AG10803 (cell line): ENCODE measurements at places on chromosomes 4 and X.
A peak's percentile ranks its signal among the peaks of the same experiment; 100 is the strongest.

DNA sequence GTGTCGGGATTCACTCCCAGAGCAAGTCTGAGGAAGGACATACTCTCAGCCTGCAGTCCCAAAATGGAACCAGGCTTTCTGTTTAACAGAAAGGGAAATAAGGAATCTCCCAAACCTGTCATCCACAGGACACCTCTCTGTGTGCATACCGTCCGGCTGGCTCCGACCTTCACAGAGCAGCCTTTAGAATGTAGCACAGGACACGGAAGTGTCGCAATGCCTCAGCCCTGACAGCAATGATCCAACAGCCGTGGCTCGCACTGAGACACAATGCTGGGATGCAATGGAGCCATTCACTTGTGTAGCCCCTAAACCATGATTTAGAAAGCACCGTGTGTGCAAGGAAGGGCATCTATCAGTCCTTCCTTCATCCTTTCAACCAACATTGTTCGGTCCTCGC, 15.5 kb upstream of the HELT start:
- no peak for DNase-seq

DNA sequence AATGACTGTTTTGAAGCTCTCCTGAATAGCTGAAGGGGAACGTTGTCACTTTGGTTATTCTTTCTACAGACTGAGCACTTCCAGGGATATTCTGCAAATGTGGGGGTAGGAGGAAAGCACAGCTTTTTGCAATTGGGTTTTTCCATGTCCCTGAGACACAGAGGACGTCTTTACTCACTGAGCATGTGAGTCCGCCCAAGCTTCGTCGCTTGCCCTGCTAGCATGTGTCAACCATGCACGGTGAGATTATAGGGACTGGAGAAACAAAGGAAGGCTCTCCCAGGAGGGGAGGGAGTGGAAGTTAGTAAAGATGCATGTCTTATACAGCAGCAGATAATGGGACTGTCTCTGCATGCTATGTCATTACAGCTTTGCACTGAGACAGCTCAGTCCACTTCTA, 111.5 kb upstream of the SFRP2 start:
- no peak for DNase-seq

- DNase-seq, result peak; percentile 38
Observed at GRCh38 chr4:150973626-150974251, 41.3 kb downstream of the LRBA start.

DNA sequence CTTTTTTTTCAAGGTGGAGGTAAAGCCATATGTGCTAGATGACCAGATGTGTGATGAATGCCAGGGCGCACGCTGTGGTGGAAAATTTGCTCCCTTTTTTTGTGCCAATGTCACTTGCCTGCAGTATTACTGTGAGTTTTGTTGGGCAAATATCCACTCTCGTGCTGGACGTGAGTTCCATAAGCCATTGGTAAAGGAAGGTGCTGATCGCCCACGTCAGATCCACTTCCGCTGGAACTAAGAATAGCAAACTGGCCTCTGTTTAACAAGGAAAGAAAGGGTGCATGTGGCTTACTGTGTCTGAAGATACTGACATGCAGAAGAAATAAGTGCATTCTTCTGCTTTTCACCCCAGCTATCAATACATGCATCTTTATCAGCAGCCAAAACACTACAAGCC, 63.9 kb downstream of the CPEB2 start:
- no peak for DNase-seq

DNA sequence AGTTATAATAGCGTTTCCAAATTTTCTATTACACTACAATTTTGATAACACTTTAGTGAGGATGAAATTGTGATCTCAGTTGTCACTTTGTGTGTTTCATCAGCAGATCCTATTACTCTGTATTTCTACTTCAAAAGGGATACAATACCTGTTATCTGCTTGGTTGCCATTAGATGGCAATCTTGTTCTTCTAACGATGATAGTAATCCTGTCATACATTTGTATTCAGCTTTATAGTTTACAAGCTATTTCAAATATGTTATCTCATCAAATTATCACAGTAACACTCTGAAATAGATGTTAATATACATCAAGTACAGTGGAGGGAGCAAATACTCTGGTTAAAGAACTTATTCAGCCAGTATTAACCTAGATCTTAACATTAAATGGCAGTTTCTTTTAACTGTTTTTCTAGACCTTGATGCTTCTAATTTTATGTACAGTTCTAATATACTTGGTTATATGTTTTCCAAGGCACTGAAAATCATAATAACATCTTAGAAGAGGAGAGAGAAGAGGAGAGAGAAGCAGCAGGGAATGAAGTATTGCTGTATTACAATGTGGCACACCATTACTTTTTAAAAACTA, 292.0 kb downstream of the CCSER1 start:
- DNase-seq, result peak; percentile 6

DNA sequence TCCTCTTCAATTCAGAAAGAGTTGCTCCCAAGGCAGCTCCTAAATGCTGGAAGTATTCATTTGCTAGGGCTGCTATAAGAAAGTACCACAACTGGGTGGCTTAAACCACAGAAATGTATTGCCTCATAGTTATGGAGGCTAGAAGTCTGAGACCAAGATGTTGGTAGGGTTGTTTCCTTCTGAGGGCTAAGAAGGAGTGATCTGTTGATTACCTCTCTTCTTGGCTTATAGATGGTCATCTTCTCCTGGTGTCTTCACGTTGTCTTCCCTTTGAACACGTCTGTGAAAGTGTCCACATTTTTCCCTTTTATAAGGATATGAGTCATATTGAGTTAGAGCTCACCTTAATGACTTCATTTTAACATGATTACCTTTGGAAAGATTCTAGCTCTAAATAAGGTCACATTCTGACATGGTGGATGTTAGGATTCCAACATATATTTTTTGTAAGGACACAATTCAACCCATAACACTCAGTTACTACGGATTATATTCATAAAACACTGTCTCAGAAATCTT, 266.3 kb downstream of the SPATA18 start:
- no peak for DNase-seq

DNA sequence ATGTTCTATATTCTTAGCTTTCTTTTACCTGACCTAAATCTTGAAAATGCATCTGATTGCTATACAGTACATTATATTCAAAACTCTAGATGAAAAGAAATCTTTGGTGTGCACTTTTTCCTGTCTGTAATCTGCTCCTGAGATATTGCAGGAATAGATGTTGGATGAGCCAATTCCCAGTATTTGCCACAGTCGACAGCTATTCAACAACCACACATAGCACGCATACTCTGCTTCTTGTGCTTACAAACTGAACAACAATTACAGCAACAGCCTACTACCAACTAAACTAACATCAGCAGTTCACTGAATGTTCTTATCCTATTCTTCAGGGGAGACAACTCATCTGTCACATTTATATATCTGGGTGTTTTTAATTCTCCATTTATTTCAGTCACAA, 573.9 kb upstream of the GRID2 start:
- DNase-seq, result no peak

DNA sequence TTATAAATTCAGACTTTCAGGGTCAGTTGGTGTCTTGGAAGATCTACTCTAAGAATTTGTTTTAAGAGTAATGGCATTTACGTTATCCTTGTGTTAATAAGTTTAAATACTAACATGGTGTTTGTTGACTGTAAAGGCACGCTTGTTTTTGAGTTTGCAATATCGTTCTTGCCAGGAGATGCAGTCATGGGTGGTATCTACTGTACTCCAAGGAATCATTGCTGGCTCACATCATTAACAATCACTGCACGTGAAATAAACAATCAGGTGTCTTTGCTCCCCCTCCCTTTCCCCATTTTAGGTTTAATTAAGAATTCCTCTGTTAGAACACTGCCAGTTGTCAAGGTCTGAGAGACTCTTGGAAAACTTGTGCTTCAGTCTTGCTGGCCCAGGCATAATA, 1.6 kb downstream of the HHIP start:
- no peak for DNase-seq

- peak; percentile 39 for DNase-seq
Observed at GRCh38 chr4:145533001-145533400, 51.3 kb downstream of the SMAD1 start.

DNA sequence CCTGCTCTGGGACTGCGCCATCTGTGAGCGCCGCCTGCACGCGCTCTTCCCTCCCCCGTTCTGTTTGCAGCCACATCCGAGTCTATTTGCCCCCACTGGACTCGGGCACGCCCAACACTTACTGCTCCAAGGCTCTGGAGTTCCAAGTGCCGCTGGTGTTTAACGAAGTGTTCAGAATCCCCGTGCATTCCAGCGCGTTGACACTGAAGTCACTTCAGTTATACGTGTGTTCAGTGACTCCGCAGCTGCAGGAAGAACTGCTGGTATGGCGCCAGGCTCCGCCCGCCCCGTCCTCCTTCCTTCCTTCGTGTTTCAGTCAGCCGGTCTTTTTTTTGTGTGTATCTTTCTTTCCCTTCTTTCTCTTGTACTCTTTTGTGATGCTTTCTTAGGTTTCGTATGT, 30.7 kb upstream of the CLCN4 start:
- no peak for DNase-seq

DNA sequence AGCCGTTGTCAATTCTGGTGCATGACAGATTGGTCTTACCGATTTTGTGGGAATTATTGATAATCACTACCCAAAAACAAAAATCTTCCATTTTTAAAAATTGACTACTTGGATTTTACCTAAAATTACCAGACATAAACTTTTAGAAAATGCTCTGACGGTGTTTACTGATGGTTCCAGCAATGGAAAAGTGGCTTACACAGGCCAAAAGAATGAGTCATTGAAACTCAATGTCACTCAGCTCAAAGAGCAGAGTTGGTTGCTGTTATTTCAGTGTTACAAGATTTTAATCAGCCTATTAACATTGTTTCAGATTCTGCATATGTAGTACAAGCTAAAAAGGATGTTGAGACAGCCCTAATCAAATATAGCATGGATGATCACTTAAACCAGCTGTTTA, 23.0 kb upstream of the UGT2B17 start:
- DNase-seq, result no peak

- peak; percentile 0 for DNase-seq
Observed at GRCh38 chr4:85113706-85114105, 147.2 kb upstream of the WDFY3 start.

DNA sequence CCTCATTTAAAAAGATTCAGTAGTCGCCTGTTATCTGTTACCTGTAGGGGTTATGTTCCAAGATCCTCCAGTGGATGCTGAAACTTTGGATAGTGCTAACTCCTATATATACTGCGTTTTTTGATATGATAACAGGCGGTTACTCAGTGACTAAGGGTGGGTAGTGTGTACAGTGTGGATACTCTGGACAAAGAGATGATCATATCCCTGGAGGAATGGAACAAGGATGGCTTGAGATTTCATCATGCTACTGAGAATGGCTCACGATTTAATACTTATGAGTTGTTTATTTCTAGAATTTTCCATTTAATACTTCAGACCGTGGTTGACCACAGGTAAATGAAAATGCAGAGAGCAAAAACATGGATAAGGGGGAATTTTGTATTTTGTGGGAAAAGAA, 21.5 kb downstream of the FAM47E start:
- DNase-seq, result no peak

GRCh38 chr4:177047851-177048174, 255.1 kb upstream of the VEGFC start:
- DNase-seq, result peak; percentile 44

DNA sequence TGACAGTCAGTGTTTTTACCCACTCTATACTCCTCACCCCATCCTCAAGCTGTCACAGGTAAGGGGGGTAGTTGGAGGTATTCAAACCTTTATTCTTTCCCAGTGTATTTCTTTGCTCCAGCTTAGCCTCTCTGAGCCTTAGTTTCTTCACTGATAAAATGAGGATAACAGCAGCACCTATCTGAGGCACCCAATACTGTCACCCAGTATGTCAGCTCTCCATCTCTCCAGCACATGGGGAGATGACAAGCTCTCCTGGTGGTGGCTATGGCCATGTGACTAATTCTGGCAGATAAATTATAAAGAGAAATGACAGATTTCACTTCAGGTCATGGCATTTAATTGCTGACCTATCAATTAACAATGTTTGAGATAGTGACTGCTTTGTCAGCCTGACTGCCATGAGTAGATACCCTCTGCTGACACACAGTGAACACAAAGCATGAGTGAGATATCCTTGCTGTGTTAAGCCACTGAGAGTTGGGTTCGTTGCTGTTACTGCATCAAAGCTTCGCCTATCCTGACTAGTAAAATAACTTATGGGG, 176.4 kb upstream of the TBC1D9 start:
- DNase-seq, result no peak

DNA sequence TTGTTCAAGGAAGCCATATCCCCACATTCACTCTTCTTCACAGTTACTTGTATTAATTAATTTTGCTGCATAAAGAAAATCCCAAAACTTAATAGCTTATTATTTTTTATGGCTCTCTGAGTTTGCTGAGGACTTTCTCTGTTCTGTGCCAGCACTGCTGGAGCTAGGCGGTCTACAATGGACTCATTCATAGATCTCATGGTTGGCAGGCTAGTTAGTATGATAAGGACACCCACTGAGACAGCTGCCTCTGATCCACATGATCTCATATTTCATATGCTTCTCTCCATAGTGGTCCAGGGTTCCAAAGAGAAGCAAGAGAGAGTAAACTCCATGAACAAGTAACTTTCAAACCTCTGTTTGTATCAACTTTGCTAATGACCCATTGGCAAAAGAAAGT, 170.2 kb downstream of the ADGRA3 start:
- no peak for DNase-seq

GRCh38 chrX:1453951-1454785, 1.5 kb upstream of the ASMTL start:
- peak; percentile 66 for DNase-seq

DNA sequence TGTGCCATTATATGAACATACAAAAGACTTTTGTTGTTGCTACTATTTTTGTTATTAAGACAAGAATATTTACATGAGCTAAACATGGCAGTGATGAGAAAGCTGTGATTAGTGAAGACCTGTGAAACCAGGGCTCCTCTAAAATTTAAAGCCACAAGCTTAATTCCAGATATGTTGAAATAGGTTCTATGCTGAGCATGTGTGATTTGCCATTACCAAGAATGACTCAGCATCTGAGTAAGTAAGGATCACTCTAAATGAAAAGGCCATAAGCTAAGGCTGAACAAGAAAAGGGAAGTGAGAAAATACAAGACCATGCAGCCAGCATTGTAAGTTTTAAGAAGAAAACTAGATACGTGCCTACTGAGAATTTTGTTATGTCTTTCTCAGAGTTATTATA, 75.9 kb upstream of the CAMK2D start:
- peak; percentile 90 for DNase-seq

- no peak for DNase-seq
Observed at GRCh38 chr4:47473141-47473750, 9.7 kb upstream of the COMMD8 start.

GRCh38 chr4:127629371-127629770, 3.4 kb upstream of the INTU start:
- no peak for DNase-seq

- DNase-seq, result no peak
Observed at GRCh38 chr4:149749784-149750183, 65.9 kb downstream of the IQCM start.

DNA sequence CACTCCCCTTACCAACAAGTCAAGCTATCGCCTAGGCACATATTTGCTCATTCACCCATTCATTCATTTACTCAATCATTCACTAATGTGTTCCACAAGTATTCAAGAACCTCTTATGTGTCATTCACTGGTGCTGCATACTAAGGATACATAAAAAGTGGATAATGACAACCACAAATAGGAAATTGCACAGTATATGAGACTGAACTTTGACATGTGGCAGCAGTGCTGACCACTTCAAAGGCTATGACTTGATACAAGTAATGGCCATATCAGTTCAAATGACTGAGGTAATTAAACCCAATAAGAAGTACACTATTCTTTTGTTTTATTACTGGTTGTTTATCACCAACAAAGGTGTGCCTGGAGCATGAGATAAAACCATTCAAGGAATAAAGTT, 282.5 kb downstream of the KLHL13 start:
- DNase-seq, result no peak
